ENCODE measurements at places on chromosomes 3 and 15. TPM values are rescaled to one million over a fixed set of nuclear protein-coding genes. Genes with fewer than 3 reads are reported as not detected.

DNA sequence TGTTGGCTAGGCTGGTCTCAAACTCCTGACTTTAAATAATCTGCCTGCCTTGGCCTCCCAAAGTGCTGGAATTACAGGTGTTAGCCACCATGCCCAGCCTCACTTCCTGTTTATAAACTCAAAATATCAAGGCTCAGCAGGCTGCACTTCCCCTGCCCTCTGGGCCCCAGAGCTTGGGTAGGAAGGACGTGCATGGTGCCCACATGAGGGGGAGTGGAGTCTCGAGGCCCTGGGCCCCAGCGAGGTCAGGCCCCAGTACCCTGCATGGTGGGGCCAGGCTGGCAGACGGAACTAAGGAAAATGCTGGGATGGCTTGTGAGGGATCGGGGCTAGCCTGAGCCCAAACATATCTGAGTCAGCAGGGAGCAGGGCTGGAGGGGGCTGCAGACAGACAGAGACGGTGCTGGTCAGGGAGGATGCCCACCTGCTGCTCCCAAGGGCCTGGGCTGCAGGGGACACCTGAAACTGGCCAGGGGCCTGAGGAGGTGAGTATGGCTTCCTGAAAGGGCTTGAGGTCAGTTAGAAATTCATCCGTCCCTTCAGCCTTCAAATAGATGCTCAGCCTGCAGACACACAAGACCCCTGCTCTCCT, 5.1 kb downstream of the SPTBN5 start:
- no peak for DNase-seq

DNA sequence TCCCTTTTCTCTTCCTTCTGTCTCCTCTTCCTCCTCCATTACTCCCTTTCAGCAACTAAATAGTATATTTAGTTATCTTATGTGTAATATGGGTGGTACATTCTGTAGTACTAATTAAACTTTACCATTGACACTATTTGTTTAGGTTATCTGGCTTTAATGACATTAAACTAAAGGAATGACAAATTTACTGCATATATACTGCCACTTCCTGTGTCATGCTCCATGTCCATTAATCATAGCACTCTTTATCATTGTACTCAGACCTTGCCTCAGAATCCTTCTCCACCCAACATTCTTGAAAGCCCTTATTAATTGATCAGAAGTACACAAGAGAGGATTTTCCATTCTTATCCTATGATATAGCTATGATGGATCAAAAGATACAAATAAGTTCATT, 244.2 kb downstream of the NAALADL2 start:
- peak; percentile 17 for DNase-seq

- no peak for DNase-seq
Measured at GRCh38 chr3:23493889-23494288, 290.8 kb downstream of the UBE2E2 start.

DNA sequence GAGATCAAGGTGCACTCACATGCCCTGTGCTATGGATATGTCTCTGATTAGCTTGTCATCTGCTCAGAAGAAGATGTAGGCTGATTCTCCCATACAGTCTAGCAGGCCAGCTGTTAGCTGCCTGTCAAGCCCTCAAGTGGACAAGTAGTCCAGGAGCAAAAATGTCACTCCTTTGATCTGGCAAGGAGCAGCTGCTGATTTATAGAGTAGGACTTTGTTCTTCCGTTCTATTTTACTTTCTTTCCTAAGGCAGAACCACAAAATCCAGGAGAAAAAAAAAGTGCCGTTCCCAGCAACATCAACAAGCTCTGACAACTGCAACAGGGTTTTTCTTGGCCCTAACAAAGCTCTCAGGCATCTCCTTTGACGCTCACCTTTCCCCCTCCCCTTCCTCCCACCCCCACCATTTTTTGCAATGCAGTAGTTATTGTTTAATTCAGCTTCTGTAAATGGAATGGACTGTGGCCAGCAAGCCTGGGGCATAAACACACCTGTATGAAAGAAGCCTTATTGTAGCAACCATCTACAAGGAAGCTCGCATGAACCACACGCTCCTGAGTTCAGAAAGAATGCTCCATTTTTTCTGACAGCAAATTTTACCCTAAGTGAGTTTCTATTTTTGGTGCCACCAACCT, 196.3 kb downstream of the MEIS2 start:
- no peak for DNase-seq

- DNase-seq = no peak
Measured at GRCh38 chr3:104428337-104428925, 938.3 kb upstream of the ALCAM start.

The PLCH1 gene
- 4.1 TPM for total RNA-seq

The ARRDC4 gene
- total RNA-seq = 7.1 TPM

GRCh38 chr3:111735243-111735758, 123.8 kb upstream of the PHLDB2 start:
- DNase-seq = peak; percentile 98

GRCh38 chr3:47650294-47650693, 71.6 kb upstream of the CSPG5 start:
- no peak for DNase-seq

GRCh38 chr3:78993375-78993774, 774.4 kb downstream of the ROBO1 start:
- DNase-seq = no peak

DNA sequence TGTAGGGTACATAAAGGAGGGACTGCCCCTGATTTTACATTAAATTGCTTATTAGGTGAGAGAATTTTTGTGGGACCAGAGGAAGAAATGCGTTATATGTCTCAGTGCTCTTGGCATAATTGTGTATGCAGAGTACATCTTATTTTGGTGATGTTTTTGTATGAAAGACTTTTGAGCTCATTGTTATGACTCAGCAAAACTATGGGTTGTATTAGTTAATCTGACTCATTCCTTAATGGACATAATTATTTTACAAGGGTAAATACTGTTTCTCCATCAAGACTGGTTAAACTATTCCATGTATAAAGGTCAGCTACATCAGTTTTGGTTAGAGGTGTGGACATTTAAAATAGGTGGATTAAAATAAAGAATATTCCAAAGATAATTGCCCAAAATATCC, 156.8 kb downstream of the ALCAM start:
- DNase-seq = peak; percentile 71

GRCh38 chr3:195012100-195012499, 258.9 kb downstream of the XXYLT1 start:
- DNase-seq = no peak

- peak; percentile 63 for DNase-seq
Measured at GRCh38 chr3:174329321-174329720, 529.8 kb upstream of the NAALADL2 start.

The CGNL1 gene
- 0.86 TPM for total RNA-seq

GRCh38 chr3:40593351-40593750, 68.6 kb downstream of the ZNF621 start:
- DNase-seq = no peak

- DNase-seq = no peak
Measured at GRCh38 chr3:492586-493316, 296.2 kb downstream of the CHL1 start.

DNA sequence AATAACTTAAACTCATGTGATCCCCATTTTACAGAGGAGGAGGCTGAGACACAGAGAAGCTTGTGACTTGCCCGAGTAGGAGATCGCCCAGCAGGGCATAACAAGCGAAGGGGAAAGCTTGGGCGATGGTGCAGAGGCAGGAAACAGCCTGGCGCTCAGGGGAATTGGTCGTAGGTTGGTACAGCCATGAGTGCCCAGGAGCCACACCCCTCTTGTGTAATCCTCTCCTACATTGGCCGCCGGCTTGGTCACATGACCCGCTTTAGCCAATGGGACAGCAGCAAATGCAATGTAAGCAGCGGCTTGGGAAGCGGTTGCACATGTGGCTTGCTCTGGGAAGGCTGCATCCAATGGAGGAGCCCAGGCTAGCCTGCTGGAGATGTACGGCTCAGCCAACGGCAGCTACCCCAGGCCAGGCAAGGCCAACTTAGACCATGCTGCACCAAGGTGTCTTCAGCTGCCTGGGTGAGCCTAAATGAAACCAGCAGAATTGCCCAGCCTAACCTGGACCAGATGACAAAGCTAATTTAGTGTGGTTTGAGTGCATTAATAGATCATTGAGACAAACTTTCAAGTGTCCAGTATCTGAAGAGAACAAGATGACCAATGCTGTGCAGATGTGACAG, 50.3 kb upstream of the SLC6A6 start:
- peak; percentile 26 for DNase-seq

GRCh38 chr3:129114455-129114854, 7.1 kb downstream of the RAB43 start:
- no peak for DNase-seq

DNA sequence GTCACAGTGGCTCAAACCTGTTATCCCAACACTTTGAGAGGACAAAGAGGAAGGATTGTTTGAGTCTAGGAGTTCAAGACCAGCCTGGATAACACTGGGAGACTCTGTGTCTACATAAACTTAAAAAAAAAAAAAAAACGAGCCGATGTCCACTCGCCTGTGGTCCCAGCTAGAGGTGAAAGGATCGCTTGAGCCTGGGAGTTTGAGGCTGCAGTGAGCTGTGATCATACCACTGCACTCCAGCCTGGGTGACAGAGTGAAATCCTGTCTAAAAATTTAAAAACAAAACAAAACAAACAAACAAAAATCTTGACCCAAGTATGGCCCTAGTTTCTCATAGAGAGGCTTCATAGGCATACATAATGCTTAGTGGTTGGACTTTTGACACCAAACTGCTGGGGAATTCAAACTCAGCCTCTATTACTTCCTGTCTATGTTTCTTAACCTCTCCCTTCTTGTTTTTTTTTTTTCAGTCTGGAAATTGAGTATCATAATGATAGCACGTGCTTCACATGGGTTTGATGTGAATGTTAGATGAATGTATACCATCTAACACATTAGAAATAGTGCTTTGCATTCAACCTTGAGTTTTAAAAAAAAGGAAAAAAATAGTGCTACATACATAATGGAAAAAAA, 46.4 kb upstream of the CAPN7 start:
- DNase-seq = no peak

- no peak for DNase-seq
Measured at GRCh38 chr3:108127301-108127988, 36.6 kb upstream of the CD47 start.

The ROPN1B gene
- total RNA-seq = 0.18 TPM

The HGD gene
- 0.11 TPM for total RNA-seq

DNA sequence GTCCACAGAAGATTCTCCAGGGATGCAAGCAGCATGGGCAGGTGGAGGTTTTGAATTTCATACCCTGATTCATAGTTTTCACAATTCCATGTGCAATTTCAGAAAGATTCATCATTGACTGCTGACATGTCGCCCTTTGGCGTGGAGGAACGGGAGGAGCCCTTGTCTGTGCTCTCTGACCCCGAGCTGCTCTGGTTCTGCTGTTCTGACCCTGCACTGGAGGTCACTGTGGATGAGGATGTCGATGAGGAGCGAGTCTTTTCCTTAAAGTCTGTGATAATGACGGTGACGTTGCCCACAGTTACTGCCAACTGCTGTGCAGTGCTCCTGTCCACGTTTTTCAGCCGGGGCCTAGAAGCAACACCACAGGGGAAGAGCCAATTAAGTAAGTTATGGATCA, 470.0 kb downstream of the SHQ1 start:
- DNase-seq = no peak

- DNase-seq = no peak
Measured at GRCh38 chr3:184078851-184079250, 18.0 kb upstream of the HTR3E start.

The ZNF620 gene
- total RNA-seq = 2.5 TPM

DNA sequence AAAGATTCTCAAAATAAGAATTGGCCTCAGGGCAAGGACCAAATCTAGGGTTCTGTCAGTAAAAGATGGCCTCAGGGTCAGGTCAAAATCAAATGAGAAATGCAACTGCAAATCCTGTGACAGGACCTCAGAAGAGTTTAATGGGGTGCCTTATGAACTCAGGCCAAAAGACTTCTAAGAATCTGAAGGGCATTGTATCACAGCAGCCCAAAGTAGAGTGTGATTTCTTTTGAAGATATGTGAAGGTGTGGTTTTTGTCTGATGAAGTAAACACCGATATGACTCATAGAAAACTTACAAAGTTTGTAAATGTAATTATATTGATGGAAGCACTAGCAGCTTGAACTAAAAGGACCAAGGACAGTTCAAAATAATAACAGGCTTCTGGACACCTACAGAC, 966.1 kb downstream of the AGBL1 start:
- peak; percentile 25 for DNase-seq

DNA sequence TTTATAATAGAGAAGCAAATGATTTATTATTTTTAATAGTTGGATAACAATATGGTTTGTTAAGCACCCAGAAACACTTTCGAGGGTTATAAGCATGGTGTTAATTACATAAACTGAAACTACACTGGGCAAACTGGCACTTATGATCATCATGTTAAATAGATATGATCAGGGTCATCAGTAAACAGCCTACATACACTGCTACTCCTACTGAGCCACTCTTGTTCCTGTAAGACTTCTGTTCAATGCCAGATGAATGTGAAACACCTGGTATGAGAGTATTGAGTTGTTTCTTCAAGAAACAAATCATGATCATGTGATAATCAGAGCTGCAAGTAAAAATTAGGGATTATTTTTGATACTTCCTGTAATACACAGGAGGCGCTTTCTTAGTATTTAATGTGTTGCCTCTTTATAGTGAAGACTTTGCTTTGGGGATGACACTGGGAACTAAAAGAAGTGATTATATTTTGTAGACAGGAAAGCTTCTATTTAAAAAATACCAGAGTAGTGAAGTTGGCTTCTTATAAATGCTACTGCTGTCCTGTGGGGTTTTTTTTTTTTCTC, 32.3 kb upstream of the UTS2B start:
- no peak for DNase-seq

DNA sequence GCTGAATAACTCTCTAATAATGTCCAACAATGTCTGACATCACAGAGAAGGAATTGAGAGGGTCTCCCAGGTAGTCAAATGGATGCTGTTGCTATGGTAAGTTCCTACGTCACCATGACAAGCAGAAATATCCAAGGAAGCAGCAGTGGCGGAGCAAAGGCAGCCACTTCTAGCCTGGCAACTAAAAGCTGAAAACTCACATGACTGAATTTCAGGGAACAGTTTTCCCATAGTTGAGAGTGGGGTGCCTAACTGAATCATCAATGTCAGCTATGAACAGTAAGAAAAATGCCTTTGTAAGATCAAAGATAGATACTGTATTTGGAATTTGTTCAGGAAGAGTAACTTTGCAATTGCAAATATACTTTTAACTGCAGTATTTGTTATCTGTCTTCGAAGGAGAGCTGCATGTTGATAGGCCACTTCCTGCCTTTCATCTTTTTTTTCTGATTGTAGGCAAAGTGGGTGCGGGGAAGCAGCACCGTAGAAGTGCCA, 161.7 kb downstream of the BBX start:
- DNase-seq = no peak

GRCh38 chr3:81186412-81186811, 575.0 kb downstream of the GBE1 start:
- DNase-seq = no peak

- peak; percentile 36 for DNase-seq
Measured at GRCh38 chr15:62021991-62022600, 38.2 kb downstream of the VPS13C start.

All from PC-3 (cell line).